ENCODE measurements at places on chromosomes 12 and 14.
A peak's percentile ranks its signal among the peaks of the same experiment; 100 is the strongest.

DNA sequence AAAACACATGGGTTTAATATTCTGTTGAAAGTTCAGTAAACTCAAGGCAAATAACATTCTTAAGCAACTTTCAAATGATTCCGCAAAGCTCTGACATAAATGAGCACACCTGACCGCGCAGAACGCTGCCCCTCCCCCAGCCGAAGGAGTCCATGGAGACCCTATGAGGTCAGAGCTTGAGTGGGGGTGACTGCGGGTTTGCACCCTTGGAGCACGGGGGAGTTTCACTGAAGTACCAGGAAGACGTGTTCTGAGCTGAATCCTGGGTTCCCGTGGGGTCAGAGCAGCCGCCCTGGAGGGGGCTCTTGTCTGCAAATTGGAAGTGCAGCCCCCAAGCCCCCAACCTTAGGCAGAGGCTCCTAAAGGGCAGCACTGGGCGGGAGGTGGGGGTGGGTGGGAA is 324.1 kb upstream of the SFSWAP start:
- no peak for DNase-seq

- no peak for DNase-seq
These were observed 67.2 kb downstream of the HECTD4 start for GRCh38 chr12:112314981-112315380.

GRCh38 chr14:67527756-67528155 is 5.3 kb upstream of the PLEKHH1 start:
- no peak for DNase-seq

DNA sequence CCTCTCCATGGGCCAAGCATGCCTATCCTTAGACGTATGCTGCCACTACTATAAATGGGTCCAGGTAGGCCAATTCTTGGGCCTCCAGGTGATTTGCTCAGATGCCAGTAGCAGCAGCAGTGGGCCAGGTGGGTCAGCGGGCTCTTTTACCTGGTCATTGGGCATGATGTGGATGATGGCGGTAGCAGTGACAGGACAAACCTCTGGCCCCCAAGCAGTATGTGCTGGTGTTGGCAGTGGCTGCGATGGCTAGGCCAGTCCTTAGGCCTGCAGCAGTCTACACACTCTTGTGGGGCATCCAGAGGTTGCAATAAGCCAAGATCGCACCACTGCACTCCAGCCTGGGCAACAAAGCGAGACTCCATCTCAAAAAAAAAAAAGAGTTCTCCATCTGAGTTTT is 19.1 kb upstream of the VASH1 start:
- no peak for DNase-seq

GRCh38 chr12:110916295-110916875 is 4.0 kb downstream of the MYL2 start:
- no peak for DNase-seq

GRCh38 chr14:94120667-94121340 is 8.6 kb downstream of the IFI27L2 start:
- no peak for DNase-seq

GRCh38 chr14:106436310-106436905 is 910.0 kb downstream of the TMEM121 start:
- peak; percentile 44 for DNase-seq

- no peak for DNase-seq
These were observed 628 bp upstream of the LLPH start for GRCh38 chr12:66131067-66131688.

DNA sequence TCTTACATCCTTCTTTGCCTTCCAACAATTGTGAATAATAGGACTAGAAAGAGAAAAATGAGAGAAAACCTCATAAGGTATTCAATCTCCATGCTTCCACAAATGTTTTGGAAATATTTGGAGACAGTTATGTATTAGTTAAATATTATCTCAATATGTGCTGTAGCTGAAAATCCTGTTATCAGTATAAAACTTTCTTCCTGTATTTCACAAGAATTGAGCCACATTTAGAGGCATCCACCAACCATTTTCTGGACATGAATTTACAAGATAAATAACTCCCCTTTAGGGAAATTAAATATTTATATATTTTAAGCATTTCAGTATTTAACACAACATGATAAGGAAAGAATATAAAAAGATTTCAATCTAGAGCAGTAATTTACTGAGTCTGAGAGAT is 200.3 kb downstream of the GPHN start:
- DNase-seq: no peak

DNA sequence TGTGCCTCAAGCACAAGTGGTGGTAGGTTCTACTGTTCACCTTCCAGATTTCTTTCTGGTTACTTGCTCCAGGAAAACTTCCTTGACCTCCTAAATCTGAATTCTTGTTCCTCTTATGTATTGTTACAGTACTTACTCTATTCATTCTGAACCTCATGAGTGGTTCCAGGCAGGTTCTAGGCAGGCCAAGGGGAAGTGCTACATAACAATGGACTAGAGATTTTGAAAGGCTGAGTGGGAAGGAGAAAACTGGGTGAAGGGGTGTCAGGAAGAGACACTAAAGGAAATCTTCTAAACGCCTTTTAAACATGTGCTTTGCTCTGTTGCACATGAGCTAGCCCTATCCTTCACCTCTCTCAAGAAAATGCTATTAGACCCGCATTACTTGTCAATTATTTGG is 1.6 kb downstream of the YARS2 start:
- DNase-seq: peak; percentile 8

GRCh38 chr14:34766606-34767005 is 52.2 kb upstream of the CFL2 start:
- no peak for DNase-seq

DNA sequence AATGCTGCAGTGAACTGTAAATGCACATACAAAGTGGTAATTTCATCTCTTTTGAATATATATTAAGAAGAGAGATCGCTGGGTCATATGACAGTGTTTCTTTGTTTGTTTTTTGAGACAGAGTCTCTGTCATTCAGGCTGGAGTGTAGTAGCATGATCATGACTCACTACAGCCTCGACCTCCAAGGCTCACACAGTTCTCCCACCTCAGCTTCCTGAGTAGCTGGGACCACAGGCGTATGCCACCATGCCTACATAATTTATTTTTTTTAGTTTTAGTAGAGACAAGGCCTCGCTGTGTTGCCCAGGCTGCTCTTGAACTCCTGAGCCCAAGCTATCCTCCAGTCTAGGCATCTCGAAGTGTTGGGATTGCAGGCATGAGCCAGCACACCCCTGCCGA is 62.4 kb upstream of the ACSS3 start:
- no peak for DNase-seq

DNA sequence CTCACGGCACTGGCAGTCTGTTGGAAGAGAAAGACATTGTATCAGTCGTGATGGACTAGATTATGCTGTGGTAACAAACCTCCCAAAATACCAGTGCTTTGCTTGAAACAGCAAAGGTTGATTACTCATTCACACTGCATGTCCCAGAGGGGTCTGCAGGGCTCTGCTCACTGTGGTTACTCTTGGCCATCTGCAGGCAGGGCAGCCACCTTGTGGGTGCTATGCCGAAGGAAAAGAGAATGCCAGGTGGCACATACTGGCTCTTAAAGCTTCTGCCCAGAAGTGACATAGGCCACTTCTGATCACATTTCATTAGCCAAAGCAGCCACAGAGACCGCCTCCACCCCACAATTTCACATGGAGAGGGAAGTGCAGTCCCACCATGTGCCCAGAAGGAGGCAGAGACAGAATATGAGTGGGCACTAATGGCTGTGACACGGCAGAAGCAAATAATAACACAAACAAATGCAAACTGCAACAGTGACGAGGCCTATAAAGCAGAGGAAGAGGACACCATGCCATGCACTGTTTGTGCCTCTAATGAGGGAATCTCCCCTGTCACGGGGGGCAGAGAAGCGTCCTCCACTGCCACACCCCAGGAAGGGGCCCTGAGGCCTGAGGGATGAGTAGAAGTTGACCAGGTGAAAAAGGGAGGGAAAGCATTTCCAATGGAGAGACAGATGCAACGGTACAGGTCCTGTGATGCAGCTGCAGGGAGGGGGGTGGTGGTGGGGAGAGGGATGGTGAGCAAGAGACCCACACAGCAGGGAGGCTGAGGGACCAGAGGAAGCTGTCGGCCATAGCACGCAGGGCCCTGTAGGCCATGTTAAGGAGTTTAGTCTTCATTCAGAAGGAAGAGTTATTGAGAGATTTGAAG is 51.7 kb upstream of the KICS2 start:
- no peak for DNase-seq

DNA sequence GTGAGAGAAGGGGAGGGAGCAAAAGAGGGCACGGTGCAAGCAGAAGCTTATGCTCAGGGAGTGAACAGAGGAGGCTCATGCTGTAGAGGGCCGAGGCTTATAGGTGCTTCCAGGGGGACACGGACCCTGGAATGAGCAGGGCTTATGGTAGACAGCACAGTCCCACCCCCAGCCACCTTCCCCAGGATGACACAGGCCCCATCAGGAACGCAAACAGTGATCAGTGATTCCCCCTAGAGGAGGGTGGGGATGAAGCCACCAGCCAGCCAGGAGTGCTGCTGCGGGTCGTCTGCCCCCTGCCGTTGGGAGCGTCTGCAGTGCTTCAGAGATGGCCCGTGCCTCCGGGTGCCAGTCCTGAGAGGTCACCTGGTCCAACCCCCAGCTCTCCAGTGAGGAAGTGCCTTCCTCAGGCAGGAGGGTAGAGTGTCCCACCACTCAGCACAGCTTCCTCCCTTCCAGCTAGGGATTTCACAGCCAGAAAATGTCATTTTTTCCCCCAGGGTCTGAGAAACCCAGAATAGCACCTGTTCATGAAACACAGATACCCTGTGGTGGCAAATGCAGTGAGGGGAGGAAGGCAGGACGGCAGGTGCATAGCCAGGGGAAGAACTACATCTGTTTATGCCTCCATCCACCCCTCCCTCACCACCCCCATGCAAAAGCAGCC is 60.7 kb downstream of the SLC6A12 start:
- peak; percentile 66 for DNase-seq

- no peak for DNase-seq
These were observed 137.6 kb upstream of the AEBP2 start for GRCh38 chr12:19301688-19302087.

- DNase-seq: no peak
These were observed 47.4 kb upstream of the DICER1 start for GRCh38 chr14:95204705-95205104.

- no peak for DNase-seq
These were observed 161.3 kb downstream of the ZFP36L1 start for GRCh38 chr14:68631394-68632053.

DNA sequence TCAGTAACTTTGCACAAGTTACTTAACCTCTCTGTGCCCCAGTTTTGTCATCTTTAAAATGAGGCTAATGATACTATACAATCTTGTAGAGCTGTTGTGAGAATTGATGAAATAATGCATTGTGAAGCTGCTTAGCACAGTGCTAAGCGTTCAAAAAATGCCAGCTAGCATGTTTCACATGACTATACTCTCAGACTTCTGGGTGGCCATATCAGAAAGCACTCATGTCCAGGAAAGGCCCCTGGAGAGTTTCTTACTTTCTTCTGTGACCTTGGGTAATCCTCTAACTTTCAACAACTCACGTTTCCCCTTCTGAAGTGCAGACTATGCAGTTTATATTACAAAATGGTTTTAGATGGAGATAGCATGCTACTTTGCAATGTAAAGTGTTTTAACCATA is 68.1 kb downstream of the TPH2 start:
- no peak for DNase-seq

DNA sequence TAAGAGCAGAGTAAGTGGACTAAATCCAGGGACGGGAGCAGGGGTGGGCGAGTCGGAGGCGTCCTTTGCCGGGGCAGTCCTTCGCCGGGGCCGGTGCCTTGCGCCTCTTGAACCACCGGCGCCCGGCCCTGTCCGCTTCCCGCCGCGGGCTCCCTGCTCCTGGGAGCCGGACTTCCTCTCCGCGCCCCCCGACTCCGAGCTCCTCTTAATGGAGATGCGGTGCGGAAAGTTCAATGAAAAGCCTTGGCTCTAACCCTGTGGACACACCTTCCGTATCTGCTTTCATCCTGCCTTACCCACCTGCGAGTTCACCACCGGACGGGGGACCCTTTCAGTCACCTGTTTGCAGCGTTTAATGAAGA is 412 bp downstream of the FGFR1OP2 start:
- DNase-seq: peak; percentile 8
